ENCODE measurements at places on chromosomes 3 and 15.

GRCh38 chr3:29601861-29602585 is 321.2 kb downstream of the RBMS3 start:
- no peak for DNase-seq

- DNase-seq: no peak
Measured at GRCh38 chr3:191074511-191074910, 124.5 kb upstream of the OSTN start.

- DNase-seq: no peak
Measured at GRCh38 chr15:90101130-90101968, 919 bp downstream of the IDH2 start.

DNA sequence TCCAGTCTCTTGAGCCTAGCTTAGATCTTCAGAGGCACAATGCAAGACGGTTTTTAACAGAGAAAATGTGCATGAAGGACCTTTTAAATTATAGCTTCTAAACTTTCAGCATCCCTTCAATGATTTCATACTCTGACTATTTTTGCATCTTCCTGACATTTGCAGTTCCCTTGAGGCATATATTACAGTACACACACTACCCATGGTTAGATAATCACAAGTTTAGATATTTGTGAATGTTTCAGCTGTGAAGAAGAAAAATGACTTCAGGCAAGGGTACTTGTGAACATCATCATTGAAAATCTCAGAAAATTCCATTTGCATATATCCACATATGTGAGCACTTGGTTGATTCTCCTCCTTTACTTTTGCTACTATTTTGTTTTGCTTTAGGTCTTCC is 341.5 kb downstream of the ROBO2 start:
- no peak for DNase-seq

DNA sequence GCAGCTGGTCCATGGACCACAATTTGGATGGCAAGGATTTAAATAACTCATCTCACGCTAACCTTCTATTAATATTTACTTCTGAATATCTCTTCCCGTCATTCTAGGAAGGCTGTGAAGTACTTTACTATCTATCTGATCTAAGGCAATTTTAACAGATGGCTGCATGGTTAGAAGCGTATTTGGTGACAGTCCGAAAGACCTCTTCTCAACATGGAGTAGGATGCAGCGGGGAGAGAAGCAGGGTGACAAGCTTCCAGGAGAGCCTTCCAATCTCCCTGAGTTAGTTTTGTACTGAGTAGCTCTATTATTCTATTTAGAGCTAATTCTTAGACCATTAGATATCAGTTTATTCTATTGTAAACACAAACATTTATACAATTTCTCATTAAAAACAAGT is 309.4 kb downstream of the PLCL2 start:
- DNase-seq: no peak

DNA sequence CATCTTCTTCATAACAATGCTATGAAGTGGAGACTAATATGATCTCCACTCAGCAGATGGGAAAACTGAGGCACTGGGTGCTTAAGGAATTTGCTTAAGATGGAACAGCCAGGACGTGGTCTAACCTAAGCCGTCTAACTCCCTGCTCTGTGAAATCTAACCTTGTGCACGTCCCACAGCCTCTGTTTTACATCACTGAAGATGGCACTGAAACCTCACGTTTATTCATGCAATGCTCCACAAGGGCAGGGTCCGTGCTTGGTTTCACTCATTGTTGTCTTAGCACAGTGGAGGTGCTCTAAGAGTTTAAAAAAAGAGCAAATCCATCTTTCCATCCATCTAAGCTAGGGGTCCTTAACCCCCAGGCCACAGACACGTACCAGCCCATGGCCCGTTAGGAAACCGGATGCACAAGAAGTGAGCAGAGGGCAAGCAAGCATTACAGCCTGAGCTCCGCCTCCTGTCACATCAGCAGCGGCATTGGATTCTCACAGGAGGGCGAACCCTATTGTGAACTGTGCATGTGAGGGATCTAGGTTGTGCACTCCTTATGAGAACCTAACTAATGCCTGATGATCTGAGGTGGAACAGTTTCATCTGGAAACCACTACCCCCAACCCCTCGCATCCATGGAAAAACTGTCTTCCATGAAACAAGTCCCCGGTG is 118.0 kb downstream of the FOXP1 start:
- DNase-seq: no peak

- no peak for DNase-seq
Measured at GRCh38 chr3:53921296-53921695, 29.6 kb upstream of the SELENOK start.

DNA sequence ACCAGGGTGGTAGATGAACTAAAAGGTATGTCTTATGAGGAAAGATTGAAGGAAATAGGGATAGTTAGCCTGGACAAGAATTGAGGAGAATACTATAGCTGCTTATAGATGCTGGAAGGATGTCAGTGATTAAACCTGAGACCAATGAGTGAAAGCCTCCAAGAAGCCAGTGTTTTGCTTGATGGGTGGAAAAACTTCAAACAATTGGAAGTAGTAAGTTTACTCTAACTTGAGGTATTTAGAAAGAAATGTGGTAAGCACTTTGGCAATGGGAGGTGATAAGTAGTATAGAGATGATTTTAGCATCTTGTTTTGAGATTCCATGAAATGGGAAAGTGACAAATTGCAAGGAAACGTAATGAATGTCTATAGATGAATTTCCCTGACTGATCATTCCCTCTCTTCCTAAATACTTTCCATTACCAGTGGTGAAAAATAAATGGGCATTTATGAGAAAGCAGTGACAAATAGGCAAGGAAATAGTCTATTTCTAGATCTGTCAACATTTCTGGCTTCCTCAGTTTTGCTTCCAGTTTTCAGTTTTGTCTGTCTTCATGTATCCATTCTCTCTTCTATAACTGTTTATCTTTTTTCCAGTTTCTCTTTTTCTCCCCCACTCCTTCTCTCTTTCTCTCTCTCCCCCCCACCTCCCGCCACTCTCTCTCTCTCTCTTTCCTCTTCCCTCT is 19.2 kb downstream of the SLC15A2 start:
- no peak for DNase-seq

- no peak for DNase-seq
Measured at GRCh38 chr3:186953011-186953487, 22.7 kb downstream of the ST6GAL1 start.

DNA sequence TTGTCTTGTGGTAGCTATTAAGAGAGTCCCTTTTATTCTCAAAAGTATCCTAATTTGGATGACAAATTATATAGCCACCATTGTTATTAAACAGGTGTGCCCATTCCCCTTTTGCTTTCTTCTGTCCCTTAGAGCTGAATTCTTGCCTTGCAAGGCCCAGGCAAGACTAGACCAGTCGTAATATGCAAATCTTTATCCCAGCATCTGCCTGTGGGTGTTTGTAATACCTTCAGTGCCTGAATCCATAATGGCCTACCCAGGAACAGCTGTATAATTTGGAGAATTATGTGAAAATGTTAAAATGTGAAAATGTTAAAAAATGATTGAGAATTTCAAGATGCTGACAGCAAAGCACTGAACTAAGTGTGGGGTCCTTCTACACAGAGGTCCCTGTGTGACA is 403.0 kb upstream of the RBMS3 start:
- DNase-seq: no peak

GRCh38 chr3:7371693-7372572 is 511.0 kb downstream of the GRM7 start:
- DNase-seq: no peak

DNA sequence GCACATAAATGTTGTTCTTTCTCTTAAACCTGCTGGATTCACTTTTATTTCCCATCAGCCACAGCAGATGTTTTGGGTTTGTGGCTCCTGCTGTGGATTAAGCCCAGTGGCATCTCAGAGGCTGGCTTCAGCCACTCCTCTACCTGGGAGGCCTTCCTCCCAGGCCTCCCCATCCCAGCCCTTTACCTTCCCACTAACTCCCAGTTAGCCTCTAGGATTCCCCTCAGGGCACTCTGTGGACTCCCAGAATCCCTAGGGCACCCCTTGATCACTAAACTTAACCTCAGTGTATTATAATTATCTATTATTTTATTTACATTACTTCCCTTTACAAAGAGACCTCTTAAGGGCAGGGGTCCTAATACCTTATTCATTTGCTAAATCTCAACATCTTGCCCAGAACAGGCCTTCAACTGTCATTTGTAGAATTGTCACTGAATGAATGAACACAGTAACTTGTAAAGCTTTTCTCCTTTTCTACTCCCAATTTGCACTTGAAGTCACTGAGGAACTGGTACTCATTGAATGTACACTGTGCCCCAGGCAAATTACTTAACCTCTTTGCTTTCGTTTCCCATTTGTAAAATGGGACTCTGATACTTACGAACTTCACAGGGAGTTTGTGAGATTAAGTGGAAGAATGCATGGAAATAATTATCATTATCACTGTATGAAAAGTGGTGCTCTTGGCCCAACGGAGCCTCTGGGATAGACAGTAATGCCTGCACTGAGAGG is 8.3 kb downstream of the CCDC13 start:
- no peak for DNase-seq

DNA sequence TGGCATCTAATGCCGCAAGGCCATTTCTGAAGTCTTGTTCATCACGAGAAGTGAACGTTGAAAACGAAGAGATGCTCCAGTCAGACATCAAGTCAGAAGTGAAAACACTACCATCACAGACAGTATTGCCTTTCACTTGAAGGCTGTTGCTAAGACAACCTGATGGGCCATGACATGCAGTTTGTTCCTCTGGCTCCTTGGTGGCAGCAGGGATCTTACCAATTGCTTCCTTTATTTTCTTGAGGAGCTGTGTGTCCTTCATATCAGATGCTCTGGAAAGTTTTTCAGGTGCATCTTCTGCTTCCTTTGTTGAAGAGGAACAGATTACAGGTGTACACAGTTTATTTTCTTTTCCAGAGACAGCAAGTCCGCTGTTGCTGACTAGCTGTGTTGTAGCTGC is 30.7 kb upstream of the MYLK start:
- DNase-seq: no peak

DNA sequence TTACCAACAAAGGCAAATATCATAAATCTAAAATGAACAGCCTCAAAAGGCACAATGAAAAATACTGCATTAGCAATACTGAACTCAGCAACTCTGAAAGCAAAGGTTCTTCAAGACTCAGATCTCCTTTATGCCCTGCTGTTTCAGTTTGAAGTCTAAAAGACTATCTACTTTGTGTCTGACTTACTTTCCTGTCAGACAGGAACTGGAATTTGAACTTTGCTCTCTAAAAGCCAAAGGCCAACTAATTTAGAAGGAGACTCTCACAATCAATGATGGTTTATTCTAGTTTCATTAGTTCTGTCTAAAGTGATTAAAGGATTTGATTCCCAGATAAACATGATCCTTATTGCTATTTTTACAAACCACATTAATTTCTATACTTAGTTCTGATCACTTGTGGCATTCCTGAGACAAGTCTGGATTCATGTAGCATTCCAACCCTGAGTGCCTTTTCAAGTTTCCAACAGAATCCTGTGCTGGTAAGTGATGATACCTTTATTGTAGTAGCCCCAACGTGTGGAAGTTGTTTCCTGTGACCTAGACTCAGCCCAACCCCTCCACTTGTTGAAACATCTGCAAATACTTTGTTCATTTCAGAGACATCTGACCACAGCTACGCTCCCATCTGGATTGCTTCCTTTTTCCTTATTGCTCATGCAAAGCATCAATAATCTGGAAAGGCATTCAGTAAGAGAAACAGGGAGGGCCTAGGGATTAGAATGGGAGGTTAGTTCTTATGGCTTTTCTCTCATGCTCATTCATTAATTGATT is 14.9 kb upstream of the LEKR1 start:
- DNase-seq: no peak

DNA sequence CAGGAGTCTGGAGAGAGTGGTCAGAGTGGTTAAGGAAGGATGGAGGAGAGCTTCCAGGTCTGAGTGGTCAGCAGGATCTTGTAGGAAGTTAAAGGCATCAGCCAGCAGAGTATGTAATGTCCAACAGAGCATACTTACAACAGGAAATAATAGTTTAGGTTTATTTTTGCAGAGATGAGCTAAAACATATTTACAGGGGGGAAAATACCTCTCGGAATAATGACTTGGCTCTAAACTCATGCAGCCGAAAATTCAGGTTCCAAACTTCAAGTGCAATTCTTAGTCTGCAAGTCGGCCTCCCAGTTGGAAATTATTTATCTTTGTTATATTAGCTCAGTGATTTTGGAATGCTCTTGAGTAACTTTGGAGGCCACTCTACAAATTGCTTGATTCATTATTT is 385.0 kb upstream of the C2CD4B start:
- DNase-seq: no peak

GRCh38 chr15:84034578-84035398 is 200.8 kb upstream of the GOLGA6L4 start:
- DNase-seq: no peak

- DNase-seq: no peak
Measured at GRCh38 chr3:62688050-62688449, 187.2 kb downstream of the CADPS start.

- no peak for DNase-seq
Measured at GRCh38 chr3:65098400-65098799, 410.6 kb upstream of the ADAMTS9 start.

DNA sequence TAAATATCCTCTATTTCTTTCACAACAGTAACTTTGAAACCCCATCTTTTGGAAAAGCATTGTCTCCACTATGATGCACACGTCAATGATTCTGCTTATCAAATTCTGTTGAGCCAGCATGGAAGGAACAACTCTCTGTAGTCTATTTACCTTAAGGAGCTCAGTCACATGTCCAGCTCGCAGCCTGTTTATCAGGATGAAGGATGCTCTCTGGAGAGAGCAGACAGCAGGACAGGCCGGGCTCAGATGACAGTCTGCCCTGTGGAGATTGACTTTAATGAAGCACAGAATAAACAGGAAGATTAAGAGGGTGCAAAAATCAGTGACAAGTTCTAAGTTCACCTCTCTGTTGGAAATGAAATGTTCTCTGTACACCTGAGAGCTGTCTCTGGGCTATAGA is 30.6 kb upstream of the MNS1 start:
- no peak for DNase-seq

DNA sequence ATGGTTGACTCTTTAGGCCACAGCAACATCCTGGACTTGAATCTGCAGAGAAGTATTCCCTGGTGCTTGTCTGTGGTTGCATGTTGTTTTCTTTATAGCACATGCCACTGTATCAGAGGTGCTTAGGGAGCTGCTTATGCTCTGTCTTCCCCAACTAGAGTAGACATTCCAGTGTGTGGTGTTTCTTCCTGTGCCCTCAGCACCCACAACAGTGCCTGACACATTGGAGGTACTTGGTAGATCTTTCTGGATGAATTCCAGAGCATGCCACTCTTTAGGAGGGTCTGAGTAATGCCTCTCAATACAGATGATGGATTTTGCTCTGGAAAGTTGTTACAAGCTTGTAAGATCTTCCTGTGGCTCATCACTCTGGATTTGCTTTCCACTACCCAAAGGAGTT is 117.6 kb downstream of the CHDH start:
- no peak for DNase-seq

- no peak for DNase-seq
Measured at GRCh38 chr3:194925614-194926013, 239.9 kb downstream of the FAM43A start.

DNA sequence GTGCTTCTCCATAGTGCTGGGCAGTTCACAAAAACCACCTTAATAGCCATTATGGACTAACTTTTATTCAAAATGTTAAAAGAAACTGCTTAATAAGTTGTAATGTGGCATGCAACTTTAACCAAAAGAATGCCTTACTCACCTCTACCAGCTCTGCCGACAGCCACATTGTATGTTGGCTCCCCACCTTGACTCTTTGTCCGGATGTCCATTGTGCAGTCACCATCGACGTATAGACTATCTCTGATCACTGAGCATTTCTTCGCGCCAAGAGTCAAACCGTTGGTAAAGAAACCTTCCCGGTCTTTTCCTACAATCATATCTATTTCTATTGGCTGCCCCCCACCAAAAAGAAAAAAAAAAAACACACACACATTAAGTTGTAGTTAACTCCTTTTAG is 2.5 kb downstream of the PFN2 start:
- DNase-seq: no peak

- DNase-seq: peak; percentile 71
Measured at GRCh38 chr3:122975163-122975923, 52.2 kb downstream of the SEMA5B start.
